ENCODE measurements at places on chromosomes 16 and 17. TPM values are rescaled to one million over a fixed set of nuclear protein-coding genes. Genes with fewer than 3 reads are reported as not detected.

- ATAC-seq: no peak
These were observed 29.0 kb upstream of the HEATR6 start for GRCh38 chr17:60107526-60108257.

The SLC12A3 gene
- not detected for total RNA-seq

The MMP15 gene
- total RNA-seq: 2.0 TPM

DNA sequence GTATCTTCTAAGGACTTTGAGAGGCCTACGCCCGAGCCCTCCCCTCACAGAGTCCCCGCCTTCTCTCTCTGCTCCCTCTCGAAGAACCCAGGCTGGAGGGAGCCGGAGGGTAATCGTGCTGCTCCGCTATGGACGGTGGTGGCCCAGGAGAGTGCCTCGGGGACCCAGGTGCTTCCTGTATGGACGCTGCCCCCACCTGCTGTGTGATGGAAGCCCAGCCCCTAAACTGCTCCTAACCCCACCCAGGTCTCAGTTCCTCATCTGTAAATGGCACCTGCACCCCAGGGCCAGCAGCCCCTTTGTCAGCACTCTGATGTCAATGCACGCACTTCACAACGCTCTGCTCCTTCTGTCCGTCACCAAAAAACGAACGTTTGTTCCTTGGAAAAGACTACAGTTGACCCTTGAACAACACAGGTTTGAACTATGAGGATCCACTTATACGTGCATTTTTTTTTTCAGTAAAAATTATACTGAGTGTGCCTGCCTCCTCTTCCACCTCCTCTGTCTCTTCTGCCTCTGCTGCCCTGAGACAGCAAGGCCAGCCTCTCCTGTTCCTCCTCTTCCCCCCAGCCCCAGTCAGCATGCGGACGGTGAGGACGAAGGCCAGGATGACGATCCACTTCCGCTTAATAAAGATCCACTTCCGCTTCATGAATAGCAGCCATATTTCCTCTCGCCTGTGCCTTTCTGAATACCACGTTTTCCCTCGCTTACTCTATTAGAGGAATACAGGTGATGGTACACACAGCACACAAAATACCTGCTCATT, 118.3 kb downstream of the BANP start:
- ATAC-seq: no peak

- no peak for ATAC-seq
These were observed 1.5 kb upstream of the FBXL16 start for GRCh38 chr16:707062-707538.

The CYBA gene
- total RNA-seq: 135 TPM

The CFAP52 gene
- total RNA-seq: 4.2 TPM

DNA sequence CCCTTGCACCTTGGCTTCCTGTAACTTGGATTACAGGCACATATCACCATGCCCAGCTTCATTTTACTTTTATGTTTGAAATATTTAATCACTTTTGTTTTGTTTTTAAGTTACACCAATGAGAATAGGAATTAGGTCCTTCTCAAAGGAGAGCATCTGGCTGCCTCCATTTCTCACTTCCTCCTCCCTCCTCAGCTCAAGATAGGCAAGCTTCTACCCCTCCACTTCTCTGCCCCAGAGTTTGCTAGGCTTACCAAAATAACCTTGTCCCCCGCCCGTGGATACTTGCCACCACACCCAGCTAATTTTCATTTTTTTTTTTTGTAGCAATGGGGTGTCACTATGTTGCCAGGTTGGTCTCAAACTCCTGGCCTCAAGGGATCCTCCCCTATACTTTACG, 17.9 kb downstream of the GABARAPL2 start:
- ATAC-seq: no peak

- ATAC-seq: no peak
These were observed 98.6 kb downstream of the KPNA2 start for GRCh38 chr17:68134046-68134637.

GRCh38 chr16:31135535-31136286, at the start of gene PRSS8:
TSS of gene PRSS8 (minus strand) at chr16:31135727. CDS start at chr16:31135498, 229 bp downstream.
- ATAC-seq: no peak
